ENCODE measurements at places on chromosomes 6 and 20. TPM values are rescaled to one million over a fixed set of nuclear protein-coding genes. Genes with fewer than 3 reads are reported as not detected.

The RNF182 gene
- 6.4 TPM for total RNA-seq

GRCh38 chr6:91281901-91282300, 695.0 kb upstream of the MAP3K7 start:
- DNase-seq: peak; percentile 20

The SLC25A27 gene
- total RNA-seq: 0.28 TPM

The AKIRIN2 gene
- total RNA-seq: 10.8 TPM

GRCh38 chr6:119683031-119683430, 333.5 kb upstream of the MAN1A1 start:
- no peak for DNase-seq

The KIAA1755 gene
- total RNA-seq: 2.5 TPM

GRCh38 chr6:18360188-18360587, 27.0 kb upstream of the RNF144B start:
- DNase-seq: no peak

The DOK5 gene
- 4.2 TPM for total RNA-seq

Measured in IMR-90 (cell line).